ENCODE measurements at places on chromosomes 16 and 17.

DNA sequence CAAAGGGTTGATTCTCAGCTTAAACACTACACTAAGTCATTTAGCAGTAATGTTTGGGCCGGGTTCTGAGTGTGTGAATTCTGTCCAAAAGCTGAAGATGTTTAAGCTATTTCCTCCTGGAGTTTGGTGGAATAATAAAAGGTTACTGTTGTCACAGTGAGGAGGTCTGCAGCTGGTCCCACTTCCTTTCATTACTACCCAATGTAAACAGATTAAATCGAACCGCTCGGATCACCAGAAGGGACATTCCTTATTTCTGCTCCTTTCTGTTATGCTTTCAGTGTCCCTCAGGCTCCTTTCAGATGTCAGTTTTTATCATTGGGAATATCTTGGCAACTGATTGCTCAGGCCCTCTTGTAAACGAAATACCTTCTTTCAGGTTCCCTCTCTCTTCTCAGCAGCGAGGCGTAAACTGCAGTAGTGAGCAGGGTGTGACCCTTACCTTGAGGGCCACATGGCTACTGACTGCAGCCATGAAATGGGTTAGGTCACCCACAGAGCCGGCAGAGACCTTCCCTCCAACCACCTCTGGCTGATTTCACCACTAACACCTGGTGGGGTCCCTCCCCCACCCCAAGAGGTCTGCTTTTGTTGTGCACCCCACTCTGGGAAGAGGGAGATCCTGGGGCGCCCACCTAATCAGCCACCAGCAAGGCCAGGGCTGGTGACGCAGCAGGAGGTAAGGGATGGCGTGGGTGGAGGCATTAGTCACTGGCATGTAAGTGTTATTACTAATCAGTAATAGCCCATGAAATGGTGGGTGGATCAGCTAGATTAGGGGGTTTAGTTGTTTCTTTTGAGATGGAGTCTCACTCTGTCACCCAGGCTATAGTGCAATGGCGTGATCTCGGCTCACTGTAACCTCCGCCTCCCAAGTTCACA lies 117.6 kb downstream of the VPS53 start:
- peak; percentile 70 for DNase-seq

DNA sequence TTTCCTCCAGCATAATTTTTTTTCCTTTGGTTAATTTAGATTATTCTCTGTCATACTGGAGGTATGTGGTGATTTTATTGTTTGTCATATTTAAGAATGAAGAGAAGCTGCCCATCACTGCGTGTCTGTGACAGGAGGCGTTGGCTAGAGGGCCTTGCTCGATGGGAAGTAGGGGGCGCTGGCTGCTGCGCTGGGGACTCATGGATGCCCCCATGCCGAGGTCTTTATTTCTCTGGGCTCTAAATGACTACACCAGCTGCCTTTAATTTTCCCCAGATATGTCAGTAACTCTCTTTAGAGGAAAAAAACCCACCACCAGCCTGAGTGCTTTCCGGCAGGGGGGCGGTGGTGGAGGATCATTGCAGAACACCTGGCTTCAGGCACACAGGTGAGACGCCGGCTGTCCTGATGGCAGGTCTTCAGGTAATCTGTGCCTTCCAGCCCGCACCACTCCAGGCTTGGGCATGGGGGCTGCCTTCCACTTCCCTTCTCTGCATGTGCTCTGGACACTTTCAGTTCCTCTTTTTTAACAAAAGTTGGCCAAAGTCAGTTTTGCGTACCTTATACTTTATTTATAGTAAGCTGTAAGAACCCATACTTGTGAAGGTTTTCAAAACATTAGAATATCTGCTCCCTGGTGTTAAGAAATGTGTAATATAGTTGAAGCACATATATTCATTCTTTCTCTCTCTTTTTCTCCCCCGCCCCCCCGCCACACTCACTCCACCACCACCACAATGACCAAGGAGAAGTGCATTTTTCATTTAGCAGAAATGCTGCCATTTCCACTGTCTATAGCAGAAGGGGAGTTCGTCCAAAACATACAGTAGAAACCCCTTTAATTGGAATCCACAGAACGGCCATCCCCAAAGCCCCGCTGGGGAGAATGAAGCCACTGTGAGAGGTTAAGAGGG lies 192.7 kb downstream of the RPTOR start:
- DNase-seq, result no peak

- no peak for DNase-seq
These were observed 19.7 kb upstream of the TEX2 start for GRCh38 chr17:64282753-64283080.

DNA sequence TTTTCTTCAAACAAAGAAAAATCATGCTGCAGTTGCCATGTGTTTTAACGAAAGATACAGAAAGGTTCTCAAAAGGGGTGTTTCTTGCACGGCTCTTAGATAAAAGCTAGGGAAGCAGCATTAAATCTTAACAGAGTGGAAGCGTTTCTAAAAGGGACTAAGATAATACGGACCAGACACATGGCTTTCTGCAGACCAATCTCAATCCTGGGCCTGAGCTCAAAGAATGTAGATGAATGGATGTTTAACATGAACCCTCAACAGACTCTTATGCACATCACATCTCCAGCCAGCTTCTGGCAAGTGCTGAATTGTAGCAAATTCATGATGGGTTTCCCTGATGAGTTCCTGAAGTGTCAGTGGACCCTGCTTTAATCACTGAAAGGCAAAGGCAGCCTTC lies 80.2 kb upstream of the COX10 start:
- no peak for DNase-seq

- no peak for DNase-seq
These were observed 15.1 kb upstream of the UTP6 start for GRCh38 chr17:31916491-31917064.

- no peak for DNase-seq
These were observed 27.0 kb downstream of the ATP6V0A1 start for GRCh38 chr17:42485680-42486079.

DNA sequence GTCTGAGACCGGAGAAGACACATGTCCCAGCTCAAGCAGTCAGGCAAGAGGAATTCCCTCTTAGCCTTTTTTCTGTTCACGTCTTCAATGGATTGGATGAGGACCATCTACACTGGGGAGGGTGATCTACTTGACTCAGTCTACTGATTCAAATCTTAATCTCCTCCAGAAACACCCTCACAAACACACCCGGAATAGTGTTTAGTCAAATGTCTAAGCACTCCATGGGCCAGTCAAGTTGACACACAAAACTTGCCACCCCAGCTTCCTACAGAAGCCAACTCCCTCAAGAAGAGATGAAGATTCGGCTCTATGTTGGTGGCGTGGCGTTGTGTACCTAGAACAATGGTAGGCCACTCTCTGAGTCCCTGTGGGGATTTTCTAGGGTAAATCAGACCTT lies 22.5 kb upstream of the NKD1 start:
- DNase-seq, result no peak

DNA sequence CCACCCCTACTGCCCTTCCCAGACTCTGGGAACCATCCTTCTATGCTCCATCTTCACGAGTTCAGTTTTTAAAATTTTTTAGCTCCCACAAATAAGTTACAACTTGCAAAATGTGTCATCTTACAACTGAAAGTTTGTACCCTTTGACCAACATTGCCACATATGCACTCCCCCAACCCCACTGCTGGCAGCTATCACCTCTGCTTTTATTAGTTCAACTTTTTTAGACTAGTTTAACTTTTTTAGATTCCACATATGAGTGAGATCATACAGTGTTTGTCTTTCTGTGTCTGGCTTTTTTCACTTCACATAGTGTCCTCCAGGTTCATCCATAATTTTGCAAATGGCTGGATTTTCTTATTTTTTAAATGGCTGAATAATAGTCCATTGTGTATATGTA lies 7.7 kb downstream of the GPT2 start:
- DNase-seq, result no peak

DNA sequence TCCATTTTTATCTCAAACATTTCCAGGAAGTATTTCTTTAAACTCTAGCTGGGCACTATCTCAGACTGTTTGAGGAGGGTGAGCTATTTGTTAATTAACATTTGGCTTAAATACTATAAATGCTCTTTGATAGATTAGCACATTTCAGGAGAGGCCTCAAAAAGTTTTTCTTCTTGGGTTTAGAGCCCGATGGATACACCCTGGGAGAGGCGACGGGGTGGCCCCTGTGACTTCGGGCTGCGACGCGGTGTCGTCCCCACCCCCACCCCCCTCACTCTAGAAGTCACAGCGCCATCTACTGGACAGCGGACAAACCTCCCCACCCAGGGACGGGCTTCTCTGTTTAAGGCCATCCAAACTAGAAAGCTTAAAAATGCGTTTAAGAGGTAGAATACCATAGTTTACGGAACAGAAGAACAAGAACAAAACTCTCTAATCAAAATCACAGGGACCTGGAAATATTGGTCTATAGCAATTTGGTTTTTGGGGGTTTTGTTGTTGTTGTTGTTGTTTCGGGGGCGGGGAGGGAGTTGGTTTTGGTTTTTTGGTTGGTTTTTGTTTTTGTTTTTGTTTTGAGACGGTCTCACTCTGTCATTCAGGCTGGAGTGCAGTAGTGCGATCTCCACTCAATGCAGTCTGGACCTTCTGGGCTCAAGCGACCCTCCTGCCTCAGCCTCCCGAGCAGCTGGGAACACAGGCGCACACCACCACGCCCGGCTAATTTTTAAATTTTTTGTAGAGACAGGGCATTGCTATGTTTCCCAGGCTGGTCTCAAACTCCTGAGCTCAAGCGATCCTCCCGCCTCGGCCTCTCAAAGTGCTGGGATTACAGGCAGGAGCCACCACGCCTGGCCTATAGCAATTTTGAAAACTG lies 254.4 kb downstream of the C16orf95 start:
- peak; percentile 74 for DNase-seq

GRCh38 chr16:57377080-57377841 lies 5.0 kb downstream of the CX3CL1 start:
- DNase-seq, result no peak

- DNase-seq, result no peak
These were observed 36.0 kb upstream of the HLF start for GRCh38 chr17:55228683-55229192.

DNA sequence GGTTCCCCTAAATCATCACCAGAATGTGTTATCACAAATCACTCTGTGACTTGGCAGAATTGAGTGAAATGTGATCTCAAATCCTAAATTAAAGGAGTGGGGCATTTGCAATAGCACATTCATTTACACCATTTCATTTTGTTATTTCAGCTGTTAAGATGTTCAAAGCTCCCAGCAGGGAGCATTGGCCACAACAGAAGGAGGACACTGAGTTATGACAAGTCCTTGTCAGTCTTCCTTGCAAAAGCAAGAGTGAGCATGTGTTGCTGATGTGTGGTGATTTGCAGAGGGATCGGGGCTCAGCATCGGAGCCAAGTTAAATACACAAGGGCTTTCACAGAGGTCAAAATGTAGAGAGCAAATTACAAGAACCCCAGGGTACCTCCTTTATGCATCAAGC lies 372.2 kb upstream of the CDH5 start:
- DNase-seq, result peak; percentile 39

Data from fibroblast of skin of back (primary cell).